ENCODE measurements at places on chromosomes 4 and X.

- DNase-seq: peak; percentile 41
These were observed 1.8 kb downstream of the ZFYVE28 start for GRCh38 chr4:2416564-2417225.

DNA sequence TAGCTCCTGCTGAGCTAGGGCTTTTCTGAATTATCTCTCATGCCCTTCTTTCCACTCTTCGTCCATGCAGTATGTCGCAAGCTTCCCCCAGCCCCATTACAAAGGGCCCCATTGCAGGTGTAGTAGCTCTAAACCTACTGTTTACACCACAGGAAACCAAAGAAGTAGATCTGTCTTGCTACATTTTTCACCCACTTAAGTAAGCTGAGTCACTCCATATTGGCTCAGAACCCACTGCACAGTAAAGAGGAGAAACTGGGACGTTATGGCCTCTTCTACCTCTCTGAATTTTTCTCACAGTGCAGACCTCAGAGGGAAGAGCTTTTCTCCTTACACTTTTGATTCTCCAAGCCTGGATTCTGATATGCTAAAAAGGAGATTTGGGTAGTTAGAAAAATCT, 200.2 kb downstream of the SMARCA1 start:
- no peak for DNase-seq

DNA sequence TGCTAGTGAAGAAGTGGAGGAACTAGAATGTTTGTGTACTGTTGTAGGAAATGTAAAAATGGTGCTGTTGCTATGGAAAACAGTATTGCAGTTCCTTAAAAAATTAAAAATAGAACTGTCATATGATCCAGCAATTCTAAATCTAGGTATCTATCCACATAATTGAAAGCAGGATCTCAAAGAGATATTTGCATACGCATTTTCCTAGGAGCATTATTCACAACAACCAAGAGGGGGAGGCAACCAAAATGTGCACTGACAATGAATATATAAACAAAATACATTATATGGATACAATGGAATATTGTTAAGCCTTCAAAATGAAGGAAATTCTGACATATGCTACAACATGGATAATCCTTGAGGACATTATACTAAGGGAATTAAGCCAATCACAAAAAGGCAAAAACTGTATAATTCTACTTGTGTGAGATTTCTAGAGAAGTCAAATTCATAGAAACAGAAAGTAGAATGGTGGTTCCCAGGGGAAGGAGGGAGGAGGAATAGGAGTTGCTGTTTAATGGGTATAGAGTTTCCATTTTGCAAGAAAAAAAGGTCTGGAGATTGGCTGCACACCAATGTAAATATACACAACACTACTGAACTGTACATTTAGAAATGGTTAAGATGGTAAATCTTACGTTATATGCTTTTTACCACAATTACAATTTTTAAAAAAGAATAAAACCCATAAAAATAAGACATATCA, 35.6 kb upstream of the KCNE5 start:
- DNase-seq: no peak

DNA sequence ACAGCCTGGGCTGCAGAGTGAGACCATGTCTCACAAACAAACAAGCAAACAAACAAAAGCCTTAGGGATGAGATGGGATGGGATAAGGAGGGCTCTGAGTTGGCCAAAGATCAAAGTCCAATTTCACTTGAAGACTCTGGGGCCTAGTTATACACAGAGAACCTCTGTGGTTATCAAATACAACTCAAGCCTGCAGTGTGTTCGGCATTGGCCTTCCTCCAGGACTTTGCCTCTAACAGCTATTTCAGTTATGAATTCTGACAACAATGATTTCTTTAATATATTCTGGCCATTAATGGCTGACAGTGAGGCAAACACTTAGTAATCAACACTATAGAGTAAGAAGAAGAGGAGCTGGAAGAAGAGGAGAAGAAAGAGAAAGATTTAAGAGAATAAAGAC, 171.1 kb downstream of the PDGFRA start:
- no peak for DNase-seq

DNA sequence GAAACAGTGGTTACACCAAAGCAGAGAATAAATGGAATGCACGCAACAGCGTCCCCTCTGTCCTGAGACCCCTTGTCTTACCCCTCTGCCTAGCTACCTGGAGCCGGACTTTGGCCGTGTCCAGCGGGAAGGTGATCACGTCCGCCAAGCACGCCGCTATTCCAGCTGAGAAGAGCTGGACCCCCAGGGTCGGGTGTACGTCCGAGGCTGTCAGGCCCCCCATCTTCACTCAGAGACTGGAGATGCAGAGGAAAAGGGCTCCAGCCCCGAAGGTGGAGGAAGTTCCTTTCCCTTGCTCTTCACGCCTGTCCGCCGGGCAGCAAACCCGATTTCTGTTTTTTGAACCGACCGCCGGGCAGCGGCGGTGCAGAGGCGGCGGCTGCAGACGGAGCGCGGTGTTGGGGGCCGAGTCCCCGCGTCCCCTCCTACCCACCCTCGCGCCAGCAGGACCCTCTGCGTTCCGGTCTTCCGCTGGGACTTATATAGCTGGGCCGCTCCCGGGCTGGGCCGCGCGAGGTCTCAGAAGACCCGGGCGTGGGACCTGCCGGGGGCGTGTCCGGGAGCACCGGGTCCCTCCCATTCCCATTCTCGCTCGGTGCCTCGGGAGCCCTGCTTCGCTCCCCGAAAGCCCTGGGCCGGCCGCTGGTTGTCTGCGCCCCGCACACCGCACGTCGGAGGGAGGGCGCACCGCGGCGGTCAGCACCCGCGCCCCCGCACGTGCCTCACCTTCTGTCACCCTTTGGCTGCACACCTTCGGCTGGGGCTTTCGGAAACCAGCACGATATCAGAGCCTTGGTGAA, at the start of gene UCP1:
UCP1 (minus strand) TSS at position 455 of the 800 bp plus-strand sequence; CDS start at position 223, 232 bp downstream.
- DNase-seq: peak; percentile 2

- DNase-seq: no peak
These were observed 69.2 kb downstream of the MTNR1A start for GRCh38 chr4:186486172-186486571.

DNA sequence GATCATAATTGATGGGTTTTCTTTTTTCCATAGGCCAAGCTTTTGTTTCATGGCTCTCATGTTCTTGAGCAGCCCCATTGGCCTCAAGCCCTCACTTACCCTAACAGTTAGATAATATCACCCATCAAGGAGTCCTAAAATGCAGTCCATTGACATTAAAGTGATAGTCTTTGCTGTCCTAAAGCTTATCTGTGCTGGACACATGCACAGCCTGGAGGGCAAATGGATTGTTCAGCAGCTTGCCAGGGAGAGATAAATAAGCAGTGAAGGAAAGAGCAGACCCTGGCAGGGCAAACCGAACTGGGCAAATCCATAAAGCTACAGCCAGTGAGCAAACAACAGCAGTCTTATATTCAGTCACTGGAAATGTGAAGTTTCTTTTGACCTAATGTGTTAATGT, 199.6 kb upstream of the MID1 start:
- no peak for DNase-seq

- no peak for DNase-seq
These were observed 17.8 kb downstream of the IGSF1 start for GRCh38 chrX:131271274-131271673.

Measured in endothelial cell of umbilical vein (primary cell).